ENCODE measurements at places on chromosomes 2 and 18.

- DNase-seq, result no peak
Observed at GRCh38 chr2:83705146-83705545, 753.9 kb downstream of the SUCLG1 start.

DNA sequence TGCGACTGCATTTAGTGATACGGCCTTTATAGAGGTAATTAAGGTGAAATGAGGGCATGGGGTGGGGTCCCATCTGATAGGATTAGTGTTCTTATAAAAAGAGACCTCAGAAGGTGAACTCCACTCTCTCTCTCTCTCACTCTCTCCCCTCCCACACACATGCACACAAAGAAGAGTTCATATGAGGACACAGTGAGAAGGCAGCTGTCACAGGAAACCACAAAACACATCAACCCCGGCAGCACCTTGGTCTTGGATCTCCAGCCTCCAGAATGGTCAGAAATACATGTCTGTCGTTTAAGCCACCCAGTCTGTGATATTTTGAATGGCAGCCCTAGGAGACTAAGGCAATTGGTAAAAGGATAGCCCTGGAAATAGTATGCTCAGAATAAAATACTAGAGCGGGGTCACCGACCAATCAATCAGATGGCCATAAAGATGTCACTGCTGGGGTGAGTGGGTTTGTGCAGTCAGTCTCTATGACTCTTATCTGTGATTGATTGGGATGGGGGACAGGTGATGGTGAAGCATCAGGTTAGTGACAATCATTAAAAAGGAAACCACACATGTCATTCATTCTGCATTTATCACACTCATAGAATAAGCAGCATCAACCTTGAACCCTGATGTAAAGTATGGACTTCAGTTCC, 118.9 kb upstream of the POU3F3 start:
- no peak for DNase-seq

GRCh38 chr2:497770-498492, 179.3 kb downstream of the TMEM18 start:
- DNase-seq, result no peak

DNA sequence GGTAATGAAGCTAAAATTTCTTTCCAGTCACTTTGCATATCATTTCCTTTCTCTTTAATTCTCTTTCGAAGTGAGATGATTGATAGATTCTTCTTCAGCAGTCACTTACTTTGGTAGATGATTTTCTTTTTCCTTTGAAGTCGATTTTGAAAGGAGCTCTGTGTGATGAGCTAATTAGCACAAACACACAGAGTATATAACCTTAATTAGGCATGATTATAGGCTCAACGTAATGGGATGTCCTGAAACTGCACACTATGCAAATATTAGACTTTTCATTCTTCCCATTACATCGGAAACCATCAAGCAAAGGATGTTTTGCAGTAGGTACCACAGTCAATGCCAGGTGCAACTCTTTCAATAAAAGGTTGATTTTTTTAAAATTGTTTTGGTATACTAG, 6.4 kb upstream of the CTLA4 start:
- no peak for DNase-seq

- no peak for DNase-seq
Observed at GRCh38 chr2:188572592-188572991, 280.9 kb downstream of the GULP1 start.

GRCh38 chr2:9398881-9399780, 24.2 kb downstream of the ITGB1BP1 start:
- DNase-seq, result no peak

GRCh38 chr18:41992703-41993102, 37.7 kb downstream of the PIK3C3 start:
- DNase-seq, result no peak

GRCh38 chr2:208541989-208542464, 135.4 kb downstream of the PTH2R start:
- DNase-seq, result no peak

DNA sequence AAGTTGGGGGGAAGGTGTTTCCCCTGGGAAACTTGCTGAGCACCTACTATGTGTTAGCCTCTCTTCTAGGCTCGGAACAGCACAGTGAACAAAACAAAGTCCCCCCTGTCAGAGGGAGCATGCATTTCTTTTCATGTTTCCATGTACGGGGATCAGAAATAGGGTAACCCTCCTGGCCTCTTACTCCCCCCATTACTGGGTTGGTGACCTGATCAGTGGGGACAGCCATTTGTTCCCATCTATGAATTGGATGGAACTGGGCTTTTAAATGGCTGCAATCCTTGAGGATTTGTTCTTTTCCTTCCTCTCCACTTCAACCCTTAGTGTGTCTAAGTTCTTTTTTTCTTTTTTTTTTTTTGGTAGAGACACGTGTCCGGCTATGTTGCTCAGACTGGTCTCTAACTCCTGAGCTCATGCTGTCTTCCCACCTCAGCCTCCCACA, 13.7 kb downstream of the NCL start:
- no peak for DNase-seq

DNA sequence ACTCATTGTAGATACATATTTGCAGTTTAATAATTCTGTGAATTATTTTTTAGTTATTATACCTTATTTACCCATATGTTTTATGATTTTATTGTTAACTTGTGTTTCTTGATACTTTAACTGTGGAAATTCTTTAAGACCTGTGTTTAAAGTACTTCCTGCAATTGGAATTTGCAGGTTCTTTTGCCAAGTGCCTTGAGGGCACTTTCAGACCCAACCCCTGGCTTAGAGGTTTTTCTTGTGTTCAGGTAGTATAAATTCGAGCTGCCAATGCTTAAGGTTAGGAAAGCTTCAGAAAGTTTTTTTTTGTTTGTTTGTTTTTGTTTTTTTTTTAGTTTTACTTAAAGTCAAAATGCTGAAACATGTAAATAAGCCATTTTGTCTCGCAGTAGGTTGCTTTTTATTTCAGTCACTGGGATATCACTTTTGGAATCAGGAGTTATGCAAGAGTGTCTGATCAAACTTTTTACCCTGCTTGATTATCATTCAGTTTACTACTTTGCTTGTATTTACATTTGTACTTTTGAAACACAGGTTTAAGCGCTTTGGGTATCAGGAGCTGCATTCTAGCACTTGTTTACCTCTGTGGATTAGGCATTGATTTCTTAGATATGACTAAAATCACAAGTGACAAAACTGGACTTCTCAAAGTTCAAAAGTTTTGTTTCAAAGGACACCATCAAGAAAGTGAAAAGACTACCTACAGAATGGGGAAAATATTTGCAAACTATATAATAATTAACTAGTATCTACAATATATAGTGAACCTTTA, 31.8 kb downstream of the TDRD15 start:
- no peak for DNase-seq

DNA sequence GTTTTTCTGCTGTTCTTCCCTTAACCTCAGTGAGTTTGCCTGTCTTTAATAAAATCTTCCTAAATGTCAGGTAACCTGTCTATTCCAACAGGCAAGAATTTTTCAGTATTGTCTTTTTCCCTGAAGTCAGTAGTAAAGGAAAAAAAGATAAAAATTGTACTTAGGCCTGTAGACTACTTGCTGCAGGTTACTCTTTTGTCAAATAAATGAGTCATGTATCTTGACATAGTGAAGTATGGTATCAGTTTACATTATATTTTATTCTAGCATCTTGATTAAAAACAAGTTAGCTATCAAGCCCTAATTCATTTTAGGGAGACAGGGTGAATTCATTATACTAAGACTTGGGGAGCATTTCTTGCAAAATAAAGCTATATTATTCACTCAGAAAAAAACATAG, 59.8 kb downstream of the ITGA4 start:
- no peak for DNase-seq

GRCh38 chr18:59842947-59843346, 56.8 kb upstream of the PMAIP1 start:
- no peak for DNase-seq

- no peak for DNase-seq
Observed at GRCh38 chr2:3956406-3956805, 253.0 kb downstream of the DCDC2C start.

GRCh38 chr18:12036201-12036751, 55.0 kb downstream of the IMPA2 start:
- no peak for DNase-seq

- no peak for DNase-seq
Observed at GRCh38 chr2:11768946-11769345, 22.5 kb downstream of the LPIN1 start.

- DNase-seq, result peak; percentile 17
Observed at GRCh38 chr2:110674620-110675555, 3.0 kb downstream of the BUB1 start.

DNA sequence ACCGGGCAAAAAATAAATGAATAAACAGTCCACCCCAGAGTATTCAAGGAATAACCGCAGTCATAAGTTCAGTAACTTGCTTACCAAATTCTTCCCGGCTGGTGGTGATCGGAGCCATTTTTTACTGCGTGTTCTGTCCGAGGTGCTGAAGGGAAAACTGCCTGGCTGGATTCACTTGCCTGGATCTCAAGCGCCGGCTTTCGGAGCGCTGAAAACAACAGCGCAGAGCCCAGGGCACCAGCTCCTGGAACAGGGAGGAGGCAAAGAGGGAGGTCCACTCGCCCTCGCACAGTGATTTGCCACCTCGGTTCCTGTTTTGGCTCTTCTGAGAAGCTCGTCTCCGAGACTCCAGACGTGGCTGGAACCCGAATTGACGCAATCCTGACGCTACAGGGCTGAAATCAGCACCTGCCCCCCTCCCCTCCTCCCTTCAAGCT, at the start of gene SYT4:
SYT4 (minus strand) TSS at position 327 of the 437 bp plus-strand sequence; CDS start at position 118, 209 bp downstream.
- DNase-seq, result peak; percentile 74

GRCh38 chr18:47606526-47606925, 323.9 kb downstream of the SMAD2 start:
- no peak for DNase-seq

GRCh38 chr2:241898463-241899270, 29.1 kb downstream of the RTP5 start:
- DNase-seq, result peak; percentile 5

DNA sequence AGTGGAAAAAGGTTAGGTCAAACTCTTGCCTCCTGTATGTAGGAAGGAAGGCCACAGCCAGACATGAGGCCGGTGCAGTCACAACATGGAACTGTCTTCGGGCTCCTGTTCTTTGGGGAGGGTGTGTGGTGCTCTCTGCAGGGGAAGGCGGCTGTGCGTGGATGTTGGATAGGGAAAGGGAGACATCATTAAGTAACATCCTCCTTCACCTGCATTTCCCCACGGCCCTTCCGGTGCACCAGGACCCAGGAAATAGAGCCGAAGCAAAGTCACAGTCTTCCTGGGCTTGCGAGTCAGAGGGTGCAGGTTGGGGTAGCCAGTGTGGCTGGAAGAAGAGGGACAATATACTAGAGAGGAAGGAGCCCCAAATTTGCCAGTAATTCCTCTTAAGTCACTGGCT, 78.9 kb upstream of the SMAD7 start:
- DNase-seq, result no peak

DNA sequence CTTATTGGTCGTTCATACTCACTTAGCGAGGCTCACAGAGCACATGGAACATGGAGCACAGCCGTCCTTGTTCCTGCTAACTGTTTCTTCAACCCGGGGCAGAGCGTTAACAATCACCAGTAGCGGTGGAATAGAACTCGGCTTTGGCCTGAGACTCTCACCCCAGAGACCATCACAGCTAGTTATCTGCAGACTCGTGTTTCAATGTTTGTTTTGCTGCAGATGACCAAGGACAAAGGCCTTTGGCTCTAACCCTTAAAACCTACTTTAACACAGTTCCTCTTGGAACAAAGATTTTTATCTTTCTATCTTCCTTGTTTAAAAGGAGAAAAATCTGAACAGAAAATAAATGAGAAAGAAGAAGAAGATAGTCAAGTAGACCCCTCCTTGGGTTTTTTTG, 320.2 kb upstream of the UBE2E3 start:
- DNase-seq, result no peak

GRCh38 chr2:119659601-119660342, 19.2 kb upstream of the TMEM177 start:
- peak; percentile 70 for DNase-seq

GRCh38 chr18:23800902-23801301, 111.6 kb downstream of the LAMA3 start:
- no peak for DNase-seq

DNA sequence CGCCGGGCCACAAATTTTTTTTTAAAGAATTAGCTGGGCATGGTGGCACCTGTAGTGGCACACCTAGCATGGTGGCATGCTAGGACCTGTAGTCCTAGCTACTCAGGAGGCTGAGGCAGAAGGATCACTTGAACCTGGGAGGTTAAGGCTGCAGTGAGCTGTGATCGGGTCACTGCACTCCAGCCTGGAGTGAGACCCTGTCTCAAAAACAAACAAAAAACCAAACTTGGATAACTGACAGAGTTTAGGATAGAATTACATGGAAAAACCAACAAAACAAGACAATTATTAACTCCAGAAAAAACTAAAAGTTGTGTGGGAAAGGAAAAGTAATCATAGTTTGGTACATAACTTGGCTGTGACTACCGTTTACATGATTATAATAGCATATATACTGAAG, 1.6 kb upstream of the CFLAR start:
- DNase-seq, result no peak

GRCh38 chr2:241726459-241726858, 8.0 kb upstream of the D2HGDH start:
- DNase-seq, result peak; percentile 6

DNA sequence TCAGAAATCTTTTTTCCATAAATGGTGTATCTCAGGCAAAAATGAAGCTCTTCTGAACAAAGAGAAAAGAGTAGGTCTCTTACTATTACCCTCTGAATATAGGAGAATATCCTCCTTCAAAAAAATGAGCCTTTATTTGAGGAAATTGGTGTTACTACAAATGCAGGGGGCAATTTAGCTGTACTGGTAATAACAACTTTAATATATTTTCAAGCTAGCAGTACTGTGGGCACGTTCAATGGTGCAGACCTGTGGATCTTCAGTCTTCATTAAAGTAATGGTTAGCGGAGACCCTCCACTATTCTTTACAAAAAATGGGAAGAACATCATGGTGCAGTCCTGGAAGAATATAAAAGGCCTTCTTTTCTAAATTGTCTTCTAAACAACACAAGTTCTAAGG, 661.3 kb downstream of the TMEM182 start:
- DNase-seq, result no peak
